ENCODE measurements at places on chromosomes 13 and 19.

DNA sequence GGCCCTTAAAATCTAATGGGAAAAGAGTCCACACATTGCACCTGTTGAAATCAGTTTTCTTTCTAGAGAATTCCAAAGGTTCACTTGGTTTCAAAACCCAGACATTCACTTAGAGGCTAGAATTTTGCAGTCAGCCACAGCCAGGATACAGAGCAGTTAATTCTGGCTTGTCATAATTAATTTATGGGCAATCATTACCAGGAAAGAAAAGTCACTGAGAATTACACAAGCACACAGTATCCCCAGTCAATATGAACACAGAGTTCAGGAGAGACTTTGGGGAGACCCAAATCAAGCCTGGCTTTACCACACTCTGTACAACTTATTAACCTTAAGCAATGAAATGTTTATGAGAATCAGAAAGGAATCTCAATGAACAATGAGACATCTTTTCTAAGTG lies 224.3 kb upstream of the SOX21 start:
- no peak for DNase-seq

DNA sequence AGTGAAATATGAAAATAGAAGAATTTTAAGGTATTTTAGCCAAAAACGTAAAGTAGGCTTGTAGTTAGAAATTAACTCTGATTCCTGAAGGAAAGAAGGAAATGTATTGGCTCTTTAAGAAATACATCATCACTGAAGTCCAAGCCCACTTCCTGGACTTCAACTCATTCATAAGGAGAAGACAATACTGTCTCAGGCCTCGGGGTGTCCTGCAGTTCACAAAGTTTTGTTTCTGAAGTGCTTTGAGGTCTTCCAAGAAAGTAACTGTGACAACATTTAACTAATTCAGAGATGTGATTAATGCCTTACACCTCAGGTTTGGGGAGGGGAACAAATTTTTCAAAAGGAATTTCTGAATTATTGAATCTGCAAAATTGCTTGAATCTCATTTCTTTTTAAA lies 65.8 kb upstream of the STARD13 start:
- DNase-seq: no peak

- no peak for DNase-seq
These were observed 15.8 kb upstream of the TUBGCP3 start for GRCh38 chr13:112603641-112604225.

DNA sequence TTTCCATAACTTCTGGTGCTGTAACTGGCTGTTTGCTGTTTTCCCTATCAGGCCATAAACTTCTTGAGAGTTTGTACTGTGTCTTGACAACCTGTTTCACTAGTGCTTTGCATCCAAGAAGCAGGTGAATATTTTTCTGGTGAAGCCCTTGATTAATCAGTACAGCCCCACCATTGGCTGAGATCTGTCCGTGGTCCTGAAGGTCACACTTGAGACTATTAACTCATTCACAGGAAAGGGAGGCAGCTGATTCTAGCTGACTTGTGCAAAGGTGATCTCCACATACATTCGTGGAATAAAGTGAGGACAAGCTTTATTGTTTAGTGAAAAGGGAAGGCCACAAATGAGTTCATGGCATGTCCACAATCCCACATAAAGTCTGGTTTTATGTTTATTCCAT lies 61.4 kb upstream of the ZNF835 start:
- DNase-seq: no peak

DNA sequence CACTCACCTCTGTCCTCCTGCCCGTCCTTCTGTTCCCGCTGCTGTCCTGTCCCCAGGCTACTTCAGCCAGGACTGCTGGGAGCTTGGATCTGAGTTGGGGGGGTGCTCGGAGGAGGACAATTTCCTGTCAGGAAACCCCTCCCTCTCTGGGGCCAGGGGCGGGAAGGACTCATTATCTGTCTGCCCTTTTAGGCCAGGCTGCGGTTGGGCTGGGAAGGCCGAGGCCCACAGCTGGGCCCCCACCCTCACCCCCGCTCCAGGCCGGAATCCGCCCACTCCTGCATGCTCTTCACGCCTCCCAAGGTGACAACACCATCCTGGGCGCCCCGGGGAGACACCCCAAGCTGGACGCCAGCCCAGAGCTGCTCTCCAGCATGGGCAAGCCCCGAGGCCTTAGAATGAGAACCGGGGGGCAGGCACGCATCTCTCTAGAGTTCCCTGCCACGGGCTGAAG lies at the start of gene EXOC3L2:
Gene EXOC3L2, minus strand, starts transcription at position 74 of the 454 bp plus-strand sequence. CDS start 6,362 bp downstream, outside the sequence.
- no peak for DNase-seq

GRCh38 chr19:15177269-15178116 lies 23.3 kb downstream of the NOTCH3 start:
- peak; percentile 82 for DNase-seq

- DNase-seq: no peak
These were observed at the start of gene SLC15A1 for GRCh38 chr13:98752467-98753290. Gene SLC15A1, minus strand, starts transcription at chr13:98752672. Its CDS starts 74 bp downstream, at chr13:98752598.

GRCh38 chr19:19538061-19538784 lies at the start of gene CILP2:
Gene CILP2, plus strand, starts transcription at chr19:19538265. Its CDS starts 85 bp downstream, at chr19:19538350.
- DNase-seq: no peak

DNA sequence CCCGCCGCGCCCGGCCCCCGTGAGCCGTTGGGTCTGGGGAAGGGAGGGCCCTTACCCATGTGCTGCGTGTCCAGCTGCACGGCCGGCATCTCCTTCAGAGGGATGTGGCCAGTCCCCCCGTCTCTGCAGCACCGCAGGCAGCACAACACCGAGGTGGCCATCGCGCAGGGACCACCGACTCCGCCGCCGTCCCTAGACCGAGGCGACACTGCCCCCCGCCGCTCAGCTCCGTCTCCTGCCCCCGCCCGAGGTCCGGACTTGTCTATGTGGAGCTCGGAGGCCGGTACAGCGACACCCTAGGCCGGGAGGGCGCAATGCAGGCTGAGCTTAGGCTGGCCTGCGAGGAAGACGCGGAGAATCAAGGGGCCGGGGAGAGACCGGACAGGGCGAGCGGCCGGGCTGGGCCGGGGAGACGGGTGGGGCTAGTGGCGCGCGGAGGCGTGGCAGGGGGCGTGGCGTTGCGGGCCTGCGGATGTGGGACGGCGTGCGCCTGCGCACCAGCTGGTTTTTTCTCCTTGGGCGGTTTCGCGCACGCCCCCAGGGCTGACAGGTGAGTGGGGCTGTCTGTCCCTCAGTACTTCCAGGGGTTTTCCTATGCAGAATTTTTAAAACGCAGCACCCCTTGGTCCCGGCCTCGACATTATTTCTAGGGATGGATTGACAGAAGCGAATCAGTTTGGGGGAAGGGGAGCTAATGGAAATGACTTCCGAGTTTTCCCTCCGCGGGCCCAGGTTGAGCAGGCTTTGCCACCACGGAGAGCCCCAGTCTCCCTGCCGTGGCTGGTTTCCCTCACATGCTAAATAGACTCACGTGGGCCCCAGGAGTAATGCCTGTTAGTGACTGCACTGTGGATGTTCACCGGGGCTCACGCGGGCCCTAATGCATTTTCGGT lies at the start of gene SPRYD7:
Gene SPRYD7, minus strand, starts transcription at position 266 of the 893 bp plus-strand sequence. Its CDS starts 105 bp downstream, at position 161.
- peak; percentile 97 for DNase-seq

DNA sequence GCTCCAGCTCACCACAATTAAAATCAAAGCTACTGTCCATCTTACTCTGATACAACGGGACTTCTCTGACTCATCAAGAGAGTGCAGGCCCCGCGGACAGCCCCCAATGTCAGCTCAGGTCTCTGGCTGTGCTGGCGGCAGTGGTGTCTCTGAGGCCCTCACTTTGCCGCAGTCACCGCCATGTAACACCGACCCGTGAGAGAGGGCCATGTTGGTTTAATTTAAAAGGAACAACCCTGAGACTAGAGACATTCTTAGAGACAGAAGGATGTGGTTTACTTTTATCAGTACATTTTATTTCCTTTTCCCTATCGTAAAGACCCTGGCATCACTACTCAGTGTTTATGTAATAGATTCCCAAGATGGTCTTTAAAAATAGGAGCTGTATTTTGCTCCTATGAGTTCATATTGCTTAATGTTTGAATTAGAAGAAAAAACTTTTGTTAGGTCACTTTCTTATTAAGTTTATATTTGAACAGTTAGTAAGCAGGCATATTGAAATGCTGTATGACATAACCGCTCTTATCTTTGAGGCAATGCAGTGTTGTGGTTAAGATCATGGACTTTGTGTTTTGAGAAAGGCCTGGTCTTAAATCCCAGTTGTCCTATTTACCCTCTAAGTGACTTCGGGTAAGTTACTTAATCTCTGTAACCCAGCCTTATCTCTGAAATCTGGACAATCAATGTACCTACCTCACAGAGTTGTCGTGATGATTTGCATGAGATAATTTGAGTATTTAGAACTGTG lies 23.4 kb downstream of the DGKH start:
- no peak for DNase-seq

Data from central memory CD8-positive, alpha-beta T cell (primary cell).